Stimulated activated CD8-positive, alpha-beta memory T cell treated with anti-CD3 and anti-CD28 coated beads, Interleukin-2, amount 100 ng/mL, for 1 hour (primary cell): ENCODE measurements at places on chromosomes 1 and 21.

DNA sequence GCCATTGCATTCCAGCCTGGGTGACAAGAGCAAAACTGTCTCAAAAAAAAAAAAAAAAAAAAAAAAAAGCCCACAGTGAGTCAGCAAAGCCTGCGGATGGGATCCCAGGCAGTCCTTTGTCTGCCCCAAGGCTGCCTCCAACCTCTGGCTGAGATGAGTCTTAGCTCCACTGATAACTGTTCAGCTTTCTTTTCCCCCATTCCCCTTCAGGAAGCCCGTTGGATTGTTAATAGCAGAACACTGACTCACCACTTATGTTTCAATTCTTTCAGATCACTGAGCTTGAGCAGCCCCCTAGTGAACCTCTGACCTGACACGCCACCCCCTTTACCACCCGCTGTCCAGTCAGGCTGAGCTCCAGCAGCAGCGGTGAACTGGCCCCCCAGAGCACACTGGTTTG is 57.5 kb downstream of the ERG start:
- DNase-seq = no peak

GRCh38 chr1:201921952-201922558 is 24.3 kb downstream of the LMOD1 start:
- no peak for DNase-seq

GRCh38 chr1:44472620-44473525 is 67.8 kb downstream of the RNF220 start:
- DNase-seq = no peak

DNA sequence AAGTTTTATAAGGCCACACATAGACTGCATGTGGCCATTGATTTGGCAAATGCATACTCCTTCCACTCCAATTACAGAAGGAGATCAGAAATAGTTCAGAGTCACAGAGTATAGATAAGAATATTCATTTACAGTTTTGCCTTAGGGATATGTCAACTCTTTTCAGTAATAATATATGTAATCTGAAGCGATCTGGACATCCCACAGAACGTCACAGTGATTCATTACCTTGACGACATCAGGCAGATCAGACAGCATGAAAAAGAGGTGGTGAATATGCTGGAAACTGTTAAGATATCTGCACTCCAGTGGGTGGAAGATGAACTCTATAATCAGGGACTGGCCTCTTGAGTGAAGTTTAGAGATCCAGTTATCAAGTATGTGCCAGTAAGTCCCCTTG is 240.4 kb downstream of the DPYD start:
- DNase-seq = no peak

GRCh38 chr1:184166485-184166884 is 115.0 kb downstream of the TSEN15 start:
- no peak for DNase-seq

DNA sequence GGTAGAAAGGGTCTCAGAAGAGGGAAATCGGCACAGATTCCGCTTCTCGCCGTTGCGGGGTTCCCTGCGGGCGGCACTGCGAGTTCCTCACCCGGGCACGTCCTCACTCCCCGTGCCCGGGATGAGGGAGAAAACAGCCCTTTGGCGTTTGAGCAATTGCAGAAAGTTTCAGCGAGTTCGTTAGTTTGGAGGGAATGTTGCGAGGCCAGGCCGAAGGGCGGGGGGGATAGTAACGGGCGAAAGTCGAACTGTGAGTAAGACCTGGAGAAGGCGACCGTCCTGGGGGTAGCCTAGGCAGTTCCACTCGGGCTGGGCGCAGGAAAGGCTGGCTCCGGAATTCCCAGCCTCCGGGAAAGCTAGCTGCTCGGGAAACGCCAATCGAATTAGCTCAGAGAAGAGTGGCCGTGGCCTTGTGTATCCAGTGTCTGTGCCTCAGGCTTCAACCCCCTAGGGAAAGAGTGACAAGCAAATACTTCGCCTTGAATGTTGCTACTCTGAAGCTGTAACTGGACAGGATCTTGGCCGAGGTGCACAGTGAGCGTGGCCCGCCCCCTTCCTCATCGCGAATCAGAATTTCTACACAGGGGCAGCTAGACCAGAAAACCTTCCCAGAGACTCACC is 787 bp downstream of the PTGFR start:
- DNase-seq = no peak

DNA sequence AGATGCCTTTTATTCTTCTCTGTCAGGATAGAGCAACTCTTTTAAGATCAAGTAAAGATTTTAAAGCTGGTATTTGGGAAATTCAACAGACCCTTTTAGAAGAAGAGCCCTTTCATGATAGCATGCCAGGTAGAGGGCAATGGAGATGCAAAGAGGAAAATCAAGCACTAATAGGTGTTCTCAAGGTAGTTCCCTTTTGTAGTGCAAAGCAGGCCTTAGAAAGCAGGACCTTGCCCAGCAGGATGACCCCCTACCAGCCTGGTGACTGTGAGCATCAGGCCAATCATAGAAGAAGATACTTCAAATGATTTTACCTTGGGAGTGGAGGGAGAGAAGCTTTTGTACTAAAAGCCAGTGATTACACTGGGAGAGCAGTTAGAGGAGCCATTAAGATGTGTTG is 381.4 kb upstream of the ZRANB2 start:
- DNase-seq = no peak

DNA sequence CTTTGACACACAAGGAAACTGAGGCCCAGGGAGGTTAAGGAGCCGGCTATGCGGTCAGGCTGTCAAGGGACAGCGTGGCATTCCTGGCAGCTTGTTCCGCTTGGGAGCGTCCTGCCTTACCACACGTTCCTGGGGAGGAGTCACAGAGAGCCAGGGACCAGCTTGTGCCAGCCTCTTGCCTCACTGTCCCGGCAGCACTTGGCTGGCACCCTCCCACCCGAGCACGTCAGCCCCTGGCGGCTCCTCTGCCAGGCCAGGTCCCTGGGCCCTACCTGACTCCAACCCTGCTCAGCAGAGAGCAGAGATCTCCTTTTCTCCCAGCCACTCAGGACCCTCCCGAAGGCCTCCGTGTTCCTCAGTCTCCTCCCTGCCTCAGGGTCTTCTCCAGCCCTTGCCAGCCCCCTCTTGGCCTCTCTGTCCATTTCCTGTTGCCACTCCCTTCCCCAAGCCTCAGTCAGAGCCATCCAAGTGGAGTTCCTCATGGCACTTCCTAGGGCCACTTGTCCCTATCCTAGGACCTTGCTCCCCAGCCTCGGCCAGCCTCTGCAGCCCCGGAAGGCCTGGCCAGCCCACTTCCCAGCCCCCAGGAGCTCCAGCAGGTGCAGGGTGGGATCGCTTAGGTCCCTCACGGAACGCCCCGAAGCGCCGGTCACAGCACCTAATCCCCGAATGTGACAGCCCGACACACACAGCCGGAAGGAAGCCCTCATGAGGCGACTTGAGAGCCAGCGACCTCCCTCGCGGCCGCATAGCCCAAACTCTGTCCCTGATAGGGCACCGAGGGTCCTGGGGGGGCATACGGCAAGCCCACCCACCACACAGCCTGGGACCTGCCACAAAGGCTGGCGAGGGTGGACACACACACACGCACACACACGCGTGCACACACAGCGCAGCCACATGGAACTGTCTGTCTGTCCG is 130.3 kb downstream of the CASZ1 start:
- DNase-seq = no peak
